ENCODE measurements at places on chromosomes 7 and 10. TPM values are rescaled to one million over a fixed set of nuclear protein-coding genes. Genes with fewer than 3 reads are reported as not detected.

GRCh38 chr7:18408461-18408860, 87.1 kb upstream of the HDAC9 start:
- no peak for DNase-seq

The CHST12 gene
- total RNA-seq: 15.1 TPM

The CTAGE4 gene
- 0.62 TPM for total RNA-seq

DNA sequence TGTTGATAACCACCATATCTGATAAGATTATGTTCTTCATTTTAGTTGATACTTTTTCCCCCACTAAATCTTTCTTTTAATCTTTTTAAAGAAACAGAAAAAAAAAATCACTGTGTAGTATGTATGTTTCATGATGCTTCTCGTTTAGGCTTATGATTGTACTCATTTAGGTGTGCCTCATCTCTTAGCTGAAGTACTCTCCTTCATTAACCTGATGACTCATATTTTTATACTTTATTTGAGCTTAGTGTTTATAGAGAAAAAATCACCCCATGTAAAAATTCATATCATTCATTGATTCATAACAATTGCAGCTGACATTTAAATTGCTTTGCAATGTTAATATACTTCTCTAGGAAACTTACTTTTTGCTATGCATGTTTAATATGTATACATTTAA, 158.9 kb downstream of the MLLT10 start:
- no peak for DNase-seq

- DNase-seq: no peak
Measured at GRCh38 chr7:27172823-27173510, 1.2 kb downstream of the HOXA10 start.

DNA sequence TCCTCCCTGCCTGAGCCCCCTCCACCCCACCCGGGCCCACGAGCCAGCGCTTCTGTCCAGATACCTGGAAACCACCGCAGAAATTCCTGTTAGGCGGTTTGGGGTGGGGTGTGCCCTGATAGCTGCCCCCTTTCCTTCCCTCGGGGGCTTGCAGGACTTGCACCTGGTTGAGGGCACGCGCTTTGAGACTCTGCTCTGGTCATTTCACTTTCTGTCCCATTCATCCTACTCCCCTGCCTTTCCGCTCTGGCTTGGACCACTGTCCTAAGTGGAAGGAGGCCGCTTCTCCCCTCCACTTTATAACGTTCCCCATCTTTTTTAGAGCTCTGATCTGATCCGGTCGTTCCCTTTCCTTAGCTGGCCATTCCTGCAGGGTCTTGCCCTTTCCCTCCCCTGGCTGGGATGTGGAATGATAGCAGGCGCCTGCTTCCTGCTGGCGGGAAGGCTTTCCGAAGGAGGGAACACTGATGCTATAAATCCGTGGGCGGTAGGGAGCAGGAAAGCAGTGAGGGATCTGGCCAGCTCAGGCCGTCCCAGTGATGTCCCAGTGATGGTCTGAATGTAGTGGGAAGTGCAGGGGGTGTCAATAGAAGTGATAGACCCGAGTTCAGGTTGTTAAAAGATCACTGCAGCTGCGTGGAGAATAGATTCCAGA, 852 bp upstream of the PRKAR1B start:
- no peak for DNase-seq

GRCh38 chr10:110859206-110859972, 12.3 kb upstream of the PDCD4 start:
- DNase-seq: no peak

DNA sequence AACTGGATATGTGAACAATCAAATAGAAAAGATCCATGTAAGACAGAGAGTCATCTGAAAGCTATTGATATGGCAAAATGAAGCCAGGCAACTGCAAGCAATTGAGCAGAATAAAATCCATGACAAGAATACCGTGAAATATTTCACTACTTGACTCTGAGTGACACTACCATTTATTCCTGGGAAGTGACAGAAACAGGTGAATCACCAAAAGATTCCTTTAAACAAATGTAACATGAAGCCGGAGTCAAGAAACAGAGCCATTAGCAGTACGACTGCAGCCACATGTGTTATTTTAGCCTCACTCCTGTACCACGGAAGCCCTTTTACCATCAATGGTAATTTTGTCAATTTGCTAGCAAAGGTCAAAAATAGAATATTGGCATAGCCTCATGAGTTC, 197.7 kb upstream of the POT1 start:
- no peak for DNase-seq
